GM20000 (cell line): ENCODE measurements at places on chromosomes 2 and 18.

DNA sequence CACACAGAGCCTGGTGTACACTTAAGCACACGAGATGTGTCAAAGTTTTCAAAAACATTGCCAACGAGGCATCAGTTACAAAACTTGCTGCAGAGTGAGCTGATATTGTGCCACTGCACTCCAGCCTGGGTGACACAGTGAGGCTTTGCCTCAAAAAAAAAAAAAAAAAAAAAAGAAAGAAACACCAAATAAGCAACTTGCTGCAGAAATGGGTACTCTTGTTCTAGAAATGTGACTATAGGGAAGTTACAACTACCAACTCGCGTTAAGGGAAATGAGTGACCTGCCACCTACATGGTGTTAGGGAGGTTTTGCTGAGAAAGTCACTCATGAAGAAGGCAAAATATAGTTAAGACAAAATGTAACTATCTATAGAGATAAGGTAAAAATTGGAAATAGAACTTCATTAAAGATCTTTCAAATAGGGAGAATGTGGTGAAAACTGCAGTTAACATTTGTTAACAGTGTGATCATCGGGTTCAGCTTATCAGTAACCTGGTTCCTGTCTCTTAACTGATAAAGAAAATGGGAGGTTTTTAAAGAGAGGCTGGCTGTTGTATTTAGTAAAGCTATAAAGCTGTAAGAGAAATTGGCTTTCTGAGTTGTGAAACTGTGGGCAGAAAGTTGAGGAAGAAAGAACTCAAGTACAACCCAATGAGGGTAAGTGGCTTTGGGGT lies at the start of gene IL1RL1:
Gene IL1RL1 (plus strand): TSS at position 600 of the 677 bp plus-strand sequence. CDS start 26,702 bp downstream, outside the sequence.
- DNase-seq: no peak

DNA sequence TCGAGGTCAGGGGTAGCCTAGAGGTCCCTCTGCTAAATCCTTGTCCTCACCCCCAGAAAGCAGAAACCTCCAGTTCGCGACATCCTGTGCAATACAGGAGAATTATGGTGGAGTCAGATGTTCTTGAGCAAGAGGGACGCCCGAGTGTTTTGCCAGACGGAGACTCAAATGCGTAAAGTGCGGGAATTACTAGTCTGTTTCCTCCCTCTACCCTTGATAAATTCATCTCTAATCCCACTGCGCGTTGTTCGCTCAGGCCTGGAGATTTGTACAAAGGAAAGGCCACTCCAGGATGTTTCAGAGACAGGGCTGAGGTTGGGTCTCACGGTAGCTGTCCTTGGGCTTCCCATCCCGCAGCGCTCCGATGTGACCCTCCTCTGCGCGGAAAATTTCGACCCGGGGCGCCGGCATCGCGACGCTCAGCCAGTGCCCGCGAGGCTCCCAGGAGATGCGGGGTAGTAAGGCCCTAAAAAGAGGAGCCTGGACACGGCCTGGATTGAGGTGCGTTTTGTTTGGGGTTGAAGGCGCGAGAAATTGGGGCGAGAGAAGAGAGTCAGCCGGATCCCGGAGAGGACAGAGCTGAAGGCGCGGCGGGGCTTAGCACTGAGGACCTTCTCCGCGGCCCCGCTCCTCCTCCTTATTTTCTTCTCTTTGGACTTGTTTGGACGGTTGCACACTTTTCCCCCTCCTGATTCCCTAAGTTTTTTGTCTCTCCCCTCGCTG lies 2.6 kb upstream of the NEUROD1 start:
- peak; percentile 47 for DNase-seq

DNA sequence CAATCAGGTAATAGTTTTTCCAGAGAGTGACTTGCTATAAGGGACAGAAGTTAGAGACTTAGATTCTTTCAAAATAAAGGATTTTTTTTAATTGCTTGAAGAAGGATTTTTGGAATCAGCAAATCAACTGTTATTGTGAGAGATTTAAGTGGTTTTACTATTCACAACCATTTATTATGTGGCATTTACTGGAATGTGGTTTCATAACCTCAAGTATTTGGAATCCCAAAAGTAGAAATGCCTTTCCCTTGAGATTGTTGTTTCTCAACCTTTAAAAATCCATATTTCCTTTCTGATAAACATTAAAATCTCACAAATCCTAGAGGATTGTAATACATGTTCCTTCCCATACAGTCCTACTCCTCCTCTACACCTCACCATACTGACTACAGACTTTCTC lies 5.0 kb downstream of the TANK start:
- DNase-seq: no peak

DNA sequence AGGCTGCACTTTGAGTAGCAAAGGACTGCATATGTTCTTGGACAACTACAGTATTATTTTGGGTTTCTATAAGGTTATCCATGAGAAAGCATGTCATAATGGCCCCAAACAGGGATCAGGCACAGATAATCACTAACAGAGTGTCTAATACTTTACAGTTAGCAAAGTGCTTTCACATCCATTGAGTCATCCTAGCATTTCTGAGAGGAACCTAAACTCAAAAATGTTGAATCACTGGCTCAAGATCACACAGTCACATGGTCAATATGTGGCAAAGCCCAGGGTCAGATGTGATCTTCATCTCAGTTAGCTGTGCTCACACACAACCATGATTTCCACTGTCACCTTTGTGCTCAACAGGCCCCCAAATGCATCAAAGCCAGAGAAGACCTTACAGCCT lies 156.1 kb upstream of the VRK2 start:
- DNase-seq: no peak

DNA sequence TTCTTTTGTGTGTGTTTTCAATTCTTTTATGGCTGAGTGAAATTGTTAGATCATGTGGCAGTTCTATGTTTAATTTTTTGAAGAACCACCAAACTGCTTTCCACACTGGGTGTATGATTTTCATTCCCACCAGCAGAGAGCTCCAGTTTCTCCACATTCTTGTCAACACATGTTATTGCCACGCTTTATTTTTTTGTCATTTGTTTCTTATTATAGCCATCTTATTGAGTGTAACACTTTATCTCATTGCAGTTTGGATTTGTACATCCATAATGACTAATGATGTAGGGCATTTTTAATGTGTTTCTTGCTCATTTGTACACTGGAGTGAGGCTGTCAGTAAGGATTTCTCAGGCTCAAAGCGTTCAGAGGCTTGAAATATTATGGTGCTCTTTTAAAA lies 184.2 kb downstream of the PIEZO2 start:
- no peak for DNase-seq

GRCh38 chr2:34261701-34262100 lies 662.6 kb upstream of the FAM98A start:
- no peak for DNase-seq

DNA sequence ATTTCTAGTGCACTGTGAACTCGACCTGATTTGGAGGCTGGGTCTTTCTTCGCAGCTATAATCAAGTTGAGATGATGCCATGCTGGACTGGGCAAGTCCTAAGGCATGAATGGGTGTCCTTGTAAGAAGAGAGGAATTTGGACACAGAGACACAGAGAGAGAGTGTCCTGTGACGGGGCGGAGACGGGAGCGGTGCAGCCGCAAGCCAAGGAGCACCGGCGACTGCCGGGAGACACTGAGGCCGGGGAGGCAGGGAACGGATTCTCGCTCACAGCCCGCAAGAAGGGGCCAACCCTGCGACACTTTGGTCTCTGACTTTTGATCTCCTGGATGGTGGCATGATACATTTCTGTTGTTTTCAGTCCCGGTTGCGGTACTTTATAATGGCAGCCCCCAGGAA lies 22.4 kb upstream of the MBP start:
- no peak for DNase-seq
